ENCODE measurements at places on chromosomes 3 and 15.

GRCh38 chr15:42228036-42228435 is 19.9 kb upstream of the VPS39 start:
- no peak for DNase-seq

GRCh38 chr3:150450916-150451315 is 42.8 kb downstream of the TSC22D2 start:
- DNase-seq = peak; percentile 28

DNA sequence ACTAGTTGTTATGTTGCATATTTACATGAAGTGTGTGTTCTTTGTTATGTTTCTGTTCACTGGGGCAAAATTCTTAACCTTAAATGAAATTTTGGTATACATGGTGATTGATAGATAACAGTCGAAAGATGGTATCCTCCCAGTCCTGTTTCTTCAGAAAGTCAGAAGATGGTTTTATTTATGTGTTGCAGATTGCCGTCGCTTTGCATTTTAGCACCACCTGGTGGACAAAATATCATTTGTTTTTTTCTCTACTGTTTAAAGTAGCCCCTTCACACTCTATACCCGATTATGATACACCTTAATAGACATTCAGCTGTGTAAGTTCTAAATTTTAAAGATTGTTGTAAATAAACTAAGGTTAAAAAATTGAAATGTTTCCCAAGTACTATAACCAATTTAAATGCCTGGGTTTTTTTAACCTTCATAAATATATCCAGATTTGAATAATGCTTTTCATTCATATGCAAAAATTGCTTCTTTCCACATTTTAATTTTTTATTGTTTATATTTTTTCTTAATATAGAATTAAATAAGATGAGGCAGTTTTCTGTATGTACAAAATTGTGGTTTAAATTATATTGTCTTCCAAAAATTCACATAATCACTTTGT is 152.2 kb downstream of the ALCAM start:
- DNase-seq = peak; percentile 73

GRCh38 chr3:52606373-52607085 is 70.1 kb downstream of the UQCC5 start:
- peak; percentile 7 for DNase-seq
